ENCODE measurements at places on chromosomes 1 and 21. TPM values are rescaled to one million over a fixed set of nuclear protein-coding genes. Genes with fewer than 3 reads are reported as not detected.

Gene USH2A
- under 0.01 TPM for total RNA-seq

Gene PALMD
- not detected for total RNA-seq

Gene DNAJC28
- total RNA-seq: 0.86 TPM

Gene IGSF21
- not detected for total RNA-seq

Gene SEMA6C
- 1.8 TPM for total RNA-seq

Gene NGF
- total RNA-seq: 1.3 TPM

Gene ADGRB2
- total RNA-seq: 14.0 TPM

Gene CFHR3
- total RNA-seq: not detected

Gene LCE2A
- not detected for total RNA-seq

Gene TBCE
- total RNA-seq: 23.4 TPM

Gene FAM151A
- not detected for total RNA-seq

Gene KCNN3
- total RNA-seq: under 0.01 TPM

Gene DMRTA2
- total RNA-seq: 0.14 TPM

Gene YRDC
- 23.9 TPM for total RNA-seq

Gene TINAGL1
- total RNA-seq: 13.5 TPM

Gene KCNH1
- total RNA-seq: 1.1 TPM

Gene VTCN1
- not detected for total RNA-seq

Gene TEDDM1
- total RNA-seq: not detected

Gene CLCA1
- total RNA-seq: 0.22 TPM

Gene ELOA
- 48.4 TPM for total RNA-seq

Gene FAM78B
- total RNA-seq: not detected

Gene NEK2
- 36.2 TPM for total RNA-seq

Gene NBPF3
- total RNA-seq: 112 TPM

Gene PRELP
- total RNA-seq: 0.14 TPM

Gene LHX8
- total RNA-seq: not detected

Gene ANXA9
- total RNA-seq: under 0.01 TPM

Gene ST6GALNAC5
- 7.3 TPM for total RNA-seq

Gene GJA5
- total RNA-seq: not detected

Gene BSND
- not detected for total RNA-seq

Gene RPE65
- total RNA-seq: not detected

Gene C1orf141
- not detected for total RNA-seq

Gene L1TD1
- 0.14 TPM for total RNA-seq

Gene NPPB
- total RNA-seq: 1.1 TPM

Gene GPR25
- total RNA-seq: not detected

Gene RNU1-4
- under 0.01 TPM for total RNA-seq

Gene F13B
- not detected for total RNA-seq

Gene FAM43B
- total RNA-seq: not detected

Gene LORICRIN
- not detected for total RNA-seq

Gene ZNF593OS
- total RNA-seq: not detected

Gene CRP
- not detected for total RNA-seq

Gene ADCY10
- total RNA-seq: 0.22 TPM

Gene AGMAT
- 2.3 TPM for total RNA-seq

Gene AURKAIP1
- 78.1 TPM for total RNA-seq

Gene LYSMD1
- 13.6 TPM for total RNA-seq

Gene TNNI3K
- not detected for total RNA-seq

Gene NBPF9
- total RNA-seq: 21.2 TPM

Gene LCE1F
- not detected for total RNA-seq

Gene ATP8B2
- 205 TPM for total RNA-seq

Gene FAAH
- 0.72 TPM for total RNA-seq

Gene AMY2B
- total RNA-seq: 1.9 TPM

Gene AADACL3
- total RNA-seq: not detected

Gene FNDC10
- 3.5 TPM for total RNA-seq

Gene RPL11
- total RNA-seq: 344 TPM

Gene TCHHL1
- total RNA-seq: not detected

Gene OR6K3
- not detected for total RNA-seq
